CD4-positive, alpha-beta T cell treated with Interleukin-1 beta for 1 hour (primary cell): ENCODE measurements at places on chromosomes 1 and 21.

DNA sequence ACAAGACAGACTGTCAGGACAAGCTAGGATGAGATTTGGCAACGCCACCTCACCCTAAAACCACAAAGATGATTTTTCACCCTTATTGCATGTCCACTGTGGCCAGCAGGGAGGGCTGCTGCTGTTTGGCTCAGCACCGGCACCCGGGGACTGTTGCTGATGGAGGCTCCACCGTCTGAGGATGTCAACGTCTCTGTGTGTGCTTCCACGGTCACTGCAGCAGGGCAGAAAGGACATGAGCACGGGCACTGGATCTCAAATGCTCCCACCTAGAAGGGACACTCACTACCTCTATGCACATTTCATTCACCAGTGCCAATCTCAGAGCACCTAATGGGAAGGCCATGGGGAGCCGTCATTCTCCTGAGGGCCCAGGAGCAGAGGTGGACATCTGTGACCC lies 599.6 kb downstream of the PTPRU start:
- no peak for DNase-seq

DNA sequence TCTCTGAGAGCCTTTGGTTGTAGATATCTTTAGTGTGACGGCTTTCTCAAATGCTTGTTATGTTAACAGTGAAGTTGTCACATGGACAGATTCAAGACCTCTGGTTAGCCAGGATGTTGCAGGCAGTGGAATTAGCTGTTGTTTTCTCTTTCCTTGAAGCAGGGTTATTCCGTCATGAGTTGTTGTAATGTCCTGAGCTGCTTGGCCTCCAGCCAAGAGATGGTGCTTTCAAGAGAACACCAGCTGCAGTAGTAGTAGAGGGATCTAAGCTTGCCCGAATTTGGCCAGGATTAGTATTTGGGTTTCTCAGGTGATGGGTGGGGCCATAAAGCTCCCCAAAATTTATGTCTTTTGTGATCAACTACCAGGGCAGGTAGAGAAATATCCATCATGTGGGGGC lies 13.4 kb downstream of the KCNE1 start:
- no peak for DNase-seq

GRCh38 chr1:70440642-70441391 lies 29.7 kb downstream of the CTH start:
- DNase-seq = no peak

DNA sequence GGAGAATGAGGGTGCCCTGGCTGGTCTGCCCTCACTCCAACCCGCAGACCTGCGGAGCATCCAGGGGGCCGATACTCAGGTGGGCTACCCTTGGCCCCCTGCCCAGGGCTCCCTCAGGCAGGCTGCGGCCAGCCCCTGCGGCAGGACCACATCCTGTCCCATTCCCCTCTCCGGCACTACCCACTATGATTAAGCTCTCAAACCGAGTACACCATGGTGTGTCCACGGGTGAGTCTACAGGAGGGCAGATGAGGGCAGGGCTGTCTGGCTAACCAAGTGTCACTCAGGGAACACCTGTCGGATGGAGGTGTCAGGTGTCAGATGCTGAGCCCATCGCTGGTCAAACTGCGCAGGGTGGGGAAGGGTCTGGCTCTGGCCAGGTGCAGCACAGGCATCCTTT lies 47.2 kb downstream of the SLC66A1 start:
- no peak for DNase-seq

- DNase-seq = no peak
Measured at GRCh38 chr1:200740571-200741208, 2.0 kb downstream of the CAMSAP2 start.

DNA sequence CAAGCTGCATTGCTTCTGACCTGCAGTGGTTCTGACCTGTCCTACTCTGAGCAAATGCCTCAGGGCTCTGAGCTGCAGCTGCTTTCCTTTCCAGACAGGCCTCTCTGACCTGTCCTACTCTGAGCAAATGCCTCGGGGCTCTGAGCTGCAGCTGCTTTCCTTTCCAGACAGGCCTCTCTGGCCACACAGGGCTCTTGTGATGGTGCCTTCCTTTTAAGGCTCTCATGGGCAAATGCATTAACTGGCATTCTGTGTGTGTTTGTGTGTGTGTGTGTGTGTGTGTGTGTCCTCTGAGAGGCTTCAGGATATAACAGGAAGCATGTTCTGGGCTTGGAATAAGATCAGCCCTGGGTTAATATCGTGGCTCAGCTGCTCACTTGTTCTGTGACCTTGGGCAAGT lies 131.3 kb downstream of the NTPCR start:
- DNase-seq = no peak

DNA sequence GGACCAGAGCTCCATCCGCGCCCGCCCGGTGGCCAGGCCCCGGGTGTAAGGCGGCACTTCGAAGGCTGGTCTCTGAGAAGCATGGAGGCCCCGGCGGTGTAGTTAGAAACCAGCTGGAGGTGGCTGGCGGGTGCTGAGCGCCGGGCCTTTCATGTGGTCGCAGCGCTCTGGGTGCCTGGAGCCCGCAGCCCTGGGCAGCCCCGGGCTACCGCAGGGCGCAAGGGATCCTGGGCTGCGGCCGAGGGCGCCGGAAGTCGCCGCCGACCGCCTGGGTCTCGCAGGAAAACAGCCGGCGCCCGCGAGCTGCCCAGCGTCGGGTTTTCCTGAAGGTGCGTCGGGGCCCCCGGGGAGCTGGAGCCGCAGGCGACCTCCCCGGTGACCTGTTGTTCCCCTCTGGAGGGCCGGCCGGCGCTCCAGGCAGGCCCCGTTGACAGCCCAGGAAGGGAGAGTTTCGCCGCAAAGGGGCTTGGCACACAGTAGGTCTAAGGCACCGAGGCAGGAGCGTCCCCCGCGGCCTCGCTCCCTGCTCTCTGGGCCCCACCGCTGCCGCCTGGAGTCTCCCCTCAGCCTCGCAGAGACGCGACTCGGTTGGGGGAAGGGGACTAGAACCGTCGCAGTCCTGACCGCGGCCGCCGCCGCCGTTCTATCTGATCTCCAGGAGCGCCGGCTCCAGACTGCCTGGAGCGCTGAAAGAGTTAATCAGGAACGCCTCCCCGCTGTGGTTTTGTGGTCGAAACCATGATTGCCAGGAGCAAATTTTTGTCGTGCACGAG lies 2.7 kb downstream of the GRHL3 start:
- DNase-seq = peak; percentile 64

DNA sequence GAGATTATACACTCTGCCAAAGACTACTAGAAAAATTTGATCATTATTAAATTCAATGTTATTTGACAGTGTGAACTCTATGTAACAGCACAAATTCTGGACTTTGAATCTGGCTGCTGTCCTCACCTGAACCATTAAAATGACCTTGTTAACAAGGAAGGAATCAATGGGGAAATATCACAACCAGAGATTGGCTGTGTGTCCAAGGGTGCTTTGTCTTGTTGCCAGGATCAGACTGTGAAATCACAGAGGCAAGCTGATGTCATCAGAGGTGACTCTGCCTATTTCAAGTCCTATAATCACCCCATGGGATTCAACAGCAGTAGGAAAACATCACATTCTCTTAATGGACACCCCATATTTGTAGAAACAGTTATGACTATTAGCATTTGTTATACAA lies 46.8 kb downstream of the ADAMTS5 start:
- DNase-seq = no peak

- DNase-seq = no peak
Measured at GRCh38 chr1:68831281-68831680, 334.4 kb upstream of the DEPDC1 start.

DNA sequence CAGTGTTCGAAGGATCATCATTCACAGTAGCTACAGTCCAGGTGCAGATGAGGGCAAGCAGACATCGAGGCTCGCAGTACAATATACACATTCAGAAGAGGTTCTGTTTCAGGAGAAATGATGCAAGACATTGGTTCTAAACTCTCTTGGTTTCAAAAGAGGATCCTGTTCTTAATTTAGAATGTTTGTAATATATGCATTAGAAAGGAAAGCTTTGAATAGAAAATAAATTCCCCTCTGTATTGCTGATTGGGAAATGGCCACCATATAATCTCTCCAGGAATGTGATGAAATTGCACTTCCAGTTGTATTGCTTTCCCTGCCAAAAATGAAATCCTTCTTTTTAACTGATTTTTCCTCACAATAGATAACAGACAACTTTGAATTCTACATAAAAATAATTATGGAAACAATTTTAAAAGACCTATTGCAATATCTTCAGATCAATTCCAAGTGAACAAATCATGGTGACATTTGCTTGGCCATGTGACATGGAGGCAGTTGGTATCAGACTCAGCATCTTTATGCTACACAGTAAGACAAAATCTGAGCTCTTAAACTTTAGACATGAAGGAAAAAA lies 27.6 kb upstream of the SIPA1L2 start:
- DNase-seq = no peak

DNA sequence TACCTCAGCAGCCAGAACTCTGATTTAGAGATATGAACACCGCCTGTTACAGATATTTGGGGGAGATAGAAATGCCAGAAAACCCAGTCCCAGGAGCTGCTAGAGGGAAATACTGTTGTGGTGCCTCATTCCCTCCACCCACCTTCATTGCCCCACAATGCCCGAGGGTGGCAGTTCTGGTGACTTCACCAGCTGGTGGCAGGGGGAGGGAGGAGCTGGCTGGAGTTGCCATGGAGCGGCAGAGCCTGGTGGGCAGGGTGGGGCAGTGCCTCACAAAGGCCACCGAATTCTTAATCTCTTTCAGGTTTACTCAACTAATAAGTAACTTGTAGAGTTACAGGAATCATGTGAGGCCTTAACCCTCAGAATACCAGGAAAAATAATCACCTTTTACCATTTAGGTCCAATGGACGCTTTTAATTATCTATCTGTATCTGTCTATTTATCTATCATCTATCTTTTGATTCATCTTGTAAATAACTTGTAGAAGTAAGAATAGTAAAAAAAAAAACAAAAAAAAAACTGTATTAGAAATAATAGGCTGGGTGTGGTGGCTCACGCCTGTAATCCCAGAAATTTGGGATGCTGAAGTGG lies 11.7 kb upstream of the S100A11 start:
- peak; percentile 80 for DNase-seq

DNA sequence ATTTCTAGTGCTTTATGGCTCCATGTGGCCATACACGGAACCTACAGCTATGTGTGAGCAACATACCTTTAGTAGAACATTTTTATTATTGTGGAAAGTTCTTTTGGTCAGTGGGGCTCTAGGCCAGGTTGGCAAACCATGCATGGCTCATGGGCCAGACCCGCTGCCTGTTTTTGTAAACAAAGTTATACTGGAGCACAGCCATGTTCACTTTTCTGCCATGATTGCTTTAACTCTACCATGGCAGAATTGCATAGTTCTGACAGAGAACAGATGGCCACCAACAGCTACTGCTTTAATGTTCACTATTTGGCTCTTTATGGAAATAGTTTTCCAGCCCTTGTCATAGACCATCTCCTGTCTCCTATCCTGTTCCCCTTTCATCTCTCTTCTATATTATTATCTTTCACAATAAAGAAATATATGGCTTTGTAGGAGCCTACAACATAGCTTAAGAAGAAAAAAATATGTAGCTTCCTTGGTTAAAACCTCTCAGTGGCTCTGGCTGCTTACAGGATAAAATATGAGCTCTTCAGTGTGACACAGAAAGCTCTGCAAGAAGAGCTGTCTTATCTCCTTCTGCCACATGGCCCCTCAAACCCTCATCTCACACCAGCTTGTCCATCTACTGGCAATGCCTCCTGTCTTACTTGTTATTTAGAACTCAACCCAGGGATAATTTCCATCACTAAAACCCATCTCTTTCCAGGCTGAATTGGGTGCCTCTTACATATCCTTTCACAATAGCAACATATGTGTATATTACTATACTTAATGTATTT lies 54.6 kb upstream of the RWDD3 start:
- no peak for DNase-seq

DNA sequence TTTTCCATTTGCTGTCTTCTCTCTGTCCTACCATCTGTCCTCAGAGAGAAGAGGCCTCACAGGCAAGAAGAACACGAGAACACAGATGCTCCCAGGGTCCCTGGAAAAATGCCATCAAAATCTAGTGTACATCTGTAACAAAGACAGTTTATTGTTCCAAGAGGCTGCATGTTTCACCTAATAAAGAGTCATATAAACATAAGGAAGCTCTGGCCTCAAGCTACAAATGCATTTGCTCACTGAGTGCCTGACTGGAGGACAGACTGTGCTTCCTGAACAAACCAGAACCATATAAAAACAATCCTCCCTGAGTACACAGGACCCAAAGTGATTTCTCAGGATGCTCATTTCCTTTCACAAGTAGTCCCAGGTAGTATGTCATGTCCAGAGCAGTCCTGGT lies 76.3 kb upstream of the SLC44A3 start:
- DNase-seq = no peak

DNA sequence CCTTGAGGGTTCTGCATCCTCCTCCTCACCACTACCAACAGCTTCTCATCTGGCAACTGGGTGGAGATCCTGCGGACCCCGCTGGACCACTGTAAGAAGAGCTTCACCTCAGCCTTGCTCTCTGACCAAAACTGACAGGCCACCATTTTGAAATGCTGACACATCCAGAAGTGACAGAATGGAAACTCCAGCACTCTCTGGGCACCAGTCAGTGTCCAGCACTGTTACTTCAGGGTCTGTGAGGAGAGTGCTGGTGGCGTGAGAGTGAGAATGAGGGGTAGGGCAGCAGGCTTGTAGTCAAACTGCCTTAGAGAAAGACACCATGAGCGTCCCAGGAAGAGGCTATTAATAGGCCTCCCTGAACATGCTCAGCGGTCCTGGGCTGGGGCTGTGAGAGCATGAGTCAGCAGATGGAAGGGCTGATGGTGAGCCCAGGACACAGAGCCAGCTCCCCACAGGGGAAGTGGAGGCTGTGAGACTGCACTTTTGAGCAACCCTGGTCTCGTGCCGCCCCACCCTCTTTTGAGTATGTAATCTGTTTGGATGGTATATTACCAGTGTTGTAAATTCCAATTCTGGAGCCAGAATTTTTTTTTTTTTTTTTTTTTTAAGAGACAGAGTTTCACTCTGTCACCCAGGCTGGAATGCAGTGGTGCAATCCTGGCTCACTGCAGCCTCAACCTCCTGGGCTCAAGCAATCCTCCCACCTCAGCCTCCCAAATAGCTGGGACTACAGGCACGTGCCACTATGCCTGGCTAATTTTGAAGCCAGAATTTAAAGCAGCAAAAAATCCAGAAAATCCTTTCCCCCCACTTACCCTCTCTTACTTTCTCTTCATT lies 34.4 kb upstream of the SLC30A1 start:
- DNase-seq = no peak

DNA sequence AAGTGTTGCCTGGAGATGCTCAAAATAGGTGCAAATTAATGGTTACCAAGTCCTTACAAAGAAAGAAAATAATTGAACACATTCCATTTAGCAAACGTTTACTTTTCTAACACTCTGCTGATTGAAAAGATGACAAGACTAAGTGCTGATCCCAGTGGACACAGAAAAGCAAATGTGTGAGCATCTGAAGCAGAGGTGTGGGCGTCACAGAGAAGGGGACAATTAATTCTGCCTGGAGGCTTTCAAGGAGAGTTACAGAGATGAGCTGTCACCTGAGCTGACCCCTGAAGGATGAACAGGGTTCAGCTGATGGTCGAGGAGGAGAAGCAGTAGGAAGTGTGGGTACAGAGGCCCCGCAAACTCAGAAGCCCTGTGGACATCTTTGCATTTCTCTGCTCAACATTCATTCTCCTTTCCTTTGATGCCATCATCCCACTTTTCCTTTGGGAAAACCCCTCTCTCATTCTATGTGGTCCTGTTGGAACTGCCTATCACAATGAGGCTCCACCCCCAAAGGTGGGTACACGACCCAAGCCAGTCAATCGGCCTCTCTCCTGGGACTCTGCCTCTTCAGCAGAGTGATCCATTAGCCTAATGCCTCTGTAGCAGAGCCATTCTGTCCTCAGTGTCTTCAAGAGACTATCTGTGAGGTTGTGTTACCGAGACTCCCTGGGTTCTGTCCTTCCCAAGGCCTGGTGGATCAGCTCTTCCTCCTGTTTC lies 17.2 kb upstream of the PLA2G2E start:
- no peak for DNase-seq

GRCh38 chr1:111201275-111202090 lies 1.0 kb upstream of the DENND2D start:
- no peak for DNase-seq
